ENCODE measurements at places on chromosomes 7 and 10.

DNA sequence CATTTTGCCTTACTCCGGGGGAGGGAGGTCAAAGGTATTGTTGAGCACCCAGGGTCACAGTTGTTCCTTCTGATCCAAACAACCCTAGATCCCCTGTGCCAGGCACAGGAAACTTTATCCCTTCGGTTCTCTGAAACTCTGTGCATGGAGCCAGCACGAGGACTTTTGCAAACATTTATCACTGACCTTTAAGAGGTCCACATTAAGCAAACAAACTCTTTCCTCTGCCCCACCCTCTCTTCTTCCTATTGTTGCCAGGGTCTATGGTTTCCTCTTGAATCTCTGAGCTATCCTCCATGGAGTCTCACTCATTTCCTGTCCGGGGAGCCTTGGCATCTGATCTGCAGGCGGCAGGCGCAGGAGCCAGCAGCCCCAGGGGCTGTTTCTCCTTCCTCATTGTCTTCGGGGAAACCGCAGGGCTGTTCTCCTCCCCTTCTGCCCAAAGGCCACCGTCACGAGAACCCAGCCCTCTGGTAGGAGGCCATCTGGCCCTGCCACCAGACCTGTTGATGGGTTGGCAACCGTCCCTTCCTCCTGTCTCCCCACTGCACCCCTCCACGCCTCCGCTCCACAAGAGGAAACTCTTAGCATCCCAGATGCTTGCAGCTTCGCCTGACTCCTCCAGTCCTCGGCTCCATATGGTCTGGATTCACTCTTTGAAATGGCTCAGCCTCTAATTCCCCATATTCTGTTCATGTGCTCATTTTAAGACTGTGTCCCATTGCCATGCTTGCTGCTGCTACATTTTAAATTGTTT lies 327.3 kb upstream of the NRP1 start:
- no peak for DNase-seq

GRCh38 chr7:157893535-157894044 lies 556.8 kb downstream of the DNAJB6 start:
- DNase-seq = no peak

DNA sequence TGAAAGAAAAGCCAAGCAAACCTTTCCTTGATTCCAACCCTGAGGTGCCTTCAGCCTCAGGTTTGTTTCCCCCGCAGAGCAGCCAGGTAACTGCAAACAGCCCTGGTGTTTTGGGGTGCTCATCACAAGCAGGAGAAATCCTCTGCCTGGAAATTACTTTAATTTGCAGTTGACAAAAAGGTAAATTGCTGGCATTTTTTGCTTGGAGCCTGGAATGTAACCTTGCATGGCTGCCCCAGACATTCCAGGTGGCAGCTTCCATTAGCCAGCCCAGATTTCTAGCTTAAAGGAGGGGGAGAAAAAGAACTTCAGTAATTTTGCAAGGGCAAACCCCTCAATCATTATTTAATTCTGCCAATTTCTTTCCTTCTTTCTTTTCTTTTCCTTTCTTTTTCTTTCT lies 194.4 kb downstream of the MYOF start:
- DNase-seq = no peak

- no peak for DNase-seq
Measured at GRCh38 chr10:131174651-131175540, 136.6 kb downstream of the TCERG1L start.

DNA sequence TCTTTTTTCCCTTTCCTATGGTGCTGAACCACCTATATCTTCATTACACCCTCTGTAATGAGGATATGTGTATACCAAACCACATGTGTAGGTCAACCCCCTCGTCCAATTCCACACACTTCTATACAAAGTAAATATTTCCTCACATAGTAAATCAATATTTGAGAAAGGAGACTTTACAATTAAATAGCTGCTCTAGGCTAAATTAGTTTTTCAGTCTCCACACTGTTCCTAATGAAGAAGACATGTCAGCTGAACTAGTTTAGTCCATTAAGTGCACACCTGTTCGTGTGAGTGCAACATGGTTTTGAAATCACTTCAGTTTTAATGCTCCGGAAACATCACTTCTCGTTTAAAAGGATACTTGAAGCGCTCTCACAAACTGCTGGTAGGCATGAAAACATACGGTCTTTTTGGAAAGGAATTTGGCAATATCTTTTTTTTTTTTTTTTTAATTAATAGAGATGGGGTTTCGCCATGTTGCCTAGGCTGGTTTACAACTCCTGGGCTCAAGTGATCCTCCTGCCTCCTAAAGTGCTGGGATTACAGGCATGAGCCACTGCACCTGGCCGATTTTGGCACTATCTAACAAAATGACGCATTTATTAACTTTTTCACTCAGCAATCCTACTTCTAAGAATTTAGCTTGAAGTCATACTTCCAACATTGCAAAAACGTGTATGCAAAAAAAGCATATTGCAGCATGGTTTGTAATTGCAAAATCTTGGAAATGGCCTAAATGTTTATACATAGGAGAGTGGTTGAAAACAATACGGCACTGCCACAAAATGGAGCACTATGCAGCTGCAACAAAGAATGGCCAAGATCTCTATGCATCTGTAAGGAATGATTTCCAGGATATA lies 2.1 kb upstream of the XRCC2 start:
- DNase-seq = no peak

GRCh38 chr7:32018845-32019578 lies 51.2 kb downstream of the PDE1C start:
- DNase-seq = no peak

- DNase-seq = no peak
Measured at GRCh38 chr7:111132833-111133232, 41.9 kb downstream of the LRRN3 start.

- no peak for DNase-seq
Measured at GRCh38 chr10:95730233-95730632, 25.7 kb upstream of the ENTPD1 start.

- DNase-seq = no peak
Measured at GRCh38 chr7:53900856-53901528, 641.2 kb upstream of the VSTM2A start.

- DNase-seq = no peak
Measured at GRCh38 chr10:114266521-114266920, 27.5 kb downstream of the VWA2 start.

DNA sequence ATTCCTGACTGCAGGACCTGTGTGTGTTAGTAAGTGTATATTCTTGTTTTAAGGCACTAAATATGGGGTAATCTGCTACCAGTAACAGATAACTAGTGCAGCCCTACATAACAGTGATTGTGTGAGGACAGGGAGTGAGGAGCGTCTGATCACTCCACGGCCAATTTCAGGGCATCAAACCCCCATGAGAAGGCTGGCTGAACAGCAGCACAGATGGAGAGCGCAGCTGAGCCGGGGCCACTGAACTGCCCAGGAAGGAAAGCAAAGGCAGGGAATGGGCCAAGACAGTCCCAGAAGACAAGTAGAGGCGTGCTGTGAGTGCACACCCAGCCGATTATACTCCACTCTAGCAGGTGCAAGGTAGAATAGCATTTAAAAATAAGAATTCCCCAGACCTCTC lies 157.1 kb upstream of the CHST15 start:
- DNase-seq = no peak

GRCh38 chr10:102998399-102998907 lies 80.4 kb downstream of the CNNM2 start:
- DNase-seq = no peak

DNA sequence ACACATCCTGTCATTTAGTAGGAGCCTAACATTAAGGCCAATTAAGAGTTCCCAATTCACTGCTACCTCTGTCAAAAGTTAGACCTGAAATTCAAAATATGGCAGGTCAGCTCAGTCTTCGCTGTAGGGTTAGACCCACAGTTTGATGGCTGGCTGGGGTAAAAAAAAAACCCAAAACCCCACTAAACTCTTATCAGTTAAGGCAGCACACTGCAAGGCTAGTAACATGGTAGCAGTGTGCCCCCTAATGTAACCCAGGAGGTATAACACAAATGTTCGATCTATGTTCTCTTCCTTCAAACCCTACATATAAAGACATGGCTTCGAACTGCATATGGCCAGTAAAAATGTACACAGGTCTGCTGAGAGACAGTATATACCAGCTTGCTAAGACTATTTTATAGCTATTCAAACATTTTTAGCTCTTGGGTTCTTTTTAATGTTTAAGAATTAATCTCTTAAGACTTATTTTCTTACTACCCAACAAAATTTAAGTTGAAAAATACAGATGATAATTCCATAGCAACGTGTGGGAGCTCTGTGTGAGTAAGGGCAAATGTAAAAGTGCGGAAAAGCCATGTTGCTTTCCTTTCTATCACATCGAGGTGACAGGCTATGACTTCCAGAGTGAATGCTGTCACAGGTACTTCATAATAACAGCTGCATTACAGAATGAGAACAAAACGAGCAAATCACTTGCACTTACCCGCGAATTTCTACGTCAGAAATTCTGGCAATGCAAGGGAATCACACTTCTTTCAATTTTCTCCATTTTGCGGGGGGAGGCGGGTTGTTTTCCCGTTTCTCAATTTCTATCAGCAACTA lies 168.4 kb upstream of the IMMP2L start:
- no peak for DNase-seq

GRCh38 chr10:129498680-129499079 lies 31.6 kb downstream of the MGMT start:
- no peak for DNase-seq

- no peak for DNase-seq
Measured at GRCh38 chr10:1685699-1686490, 51.4 kb downstream of the ADARB2 start.

- no peak for DNase-seq
Measured at GRCh38 chr10:117221156-117221711, 19.7 kb upstream of the SLC18A2 start.

- DNase-seq = no peak
Measured at GRCh38 chr10:130049987-130050386, 60.6 kb downstream of the C10orf143 start.

GRCh38 chr10:111086574-111086973 lies 9.7 kb downstream of the ADRA2A start:
- DNase-seq = no peak

- no peak for DNase-seq
Measured at GRCh38 chr10:121088524-121088923, 237.4 kb downstream of the WDR11 start.

GRCh38 chr7:47260270-47260669 lies 321.6 kb downstream of the TNS3 start:
- no peak for DNase-seq

DNA sequence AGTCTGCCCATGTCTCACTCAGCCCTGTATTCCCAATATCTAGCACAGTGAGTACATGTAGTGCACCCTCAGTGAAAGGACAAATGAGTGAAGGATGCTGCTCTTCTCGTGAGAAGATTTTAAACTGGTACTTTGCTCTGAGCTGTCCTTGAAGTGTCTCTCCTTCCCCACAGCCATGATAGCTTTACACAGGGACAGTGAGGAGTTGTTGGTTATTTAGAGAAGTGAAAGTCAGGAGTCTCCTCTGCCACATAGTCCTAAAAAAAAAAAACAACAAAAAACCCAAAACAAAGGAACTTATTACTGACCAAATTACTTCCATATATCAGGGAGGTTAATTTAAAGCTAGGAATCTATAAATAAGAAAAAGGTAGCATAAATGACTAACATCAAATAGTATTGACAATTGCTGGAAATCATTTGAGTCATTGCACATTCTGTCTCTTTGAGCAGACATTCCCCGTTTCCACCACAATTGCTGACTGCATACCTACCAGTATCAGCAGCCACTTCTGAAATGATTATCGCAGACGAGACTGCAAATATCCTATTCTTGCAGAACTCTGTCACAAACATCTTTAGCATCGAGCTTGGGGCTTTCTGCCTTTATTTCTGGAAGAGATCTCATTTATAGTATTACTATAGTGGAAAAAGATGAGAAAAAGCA lies 202.1 kb downstream of the PTEN start:
- no peak for DNase-seq

GRCh38 chr7:7858559-7858958 lies 110.0 kb upstream of the GLCCI1 start:
- no peak for DNase-seq

GRCh38 chr7:136709876-136710275 lies 158.6 kb upstream of the CHRM2 start:
- DNase-seq = no peak

DNA sequence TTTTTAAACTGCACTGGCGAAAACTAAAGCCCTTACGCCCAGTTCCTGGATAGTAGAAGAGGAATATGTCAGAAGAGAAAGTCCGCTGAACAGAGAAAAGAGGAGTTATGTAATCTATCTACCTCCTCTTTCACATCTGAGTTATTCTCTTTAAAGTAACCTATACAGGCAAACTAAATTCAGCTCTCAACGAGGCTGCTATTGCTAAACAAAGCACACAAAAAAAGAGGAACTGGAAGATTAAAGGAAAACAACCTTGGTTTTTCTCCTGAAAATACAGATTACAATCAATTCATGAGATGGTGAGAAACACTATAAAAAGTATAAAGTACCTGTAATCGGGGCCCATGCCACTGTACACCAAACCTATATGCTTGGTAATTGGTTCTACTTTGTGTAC lies 5.8 kb downstream of the PSMA2 start:
- no peak for DNase-seq

DNA sequence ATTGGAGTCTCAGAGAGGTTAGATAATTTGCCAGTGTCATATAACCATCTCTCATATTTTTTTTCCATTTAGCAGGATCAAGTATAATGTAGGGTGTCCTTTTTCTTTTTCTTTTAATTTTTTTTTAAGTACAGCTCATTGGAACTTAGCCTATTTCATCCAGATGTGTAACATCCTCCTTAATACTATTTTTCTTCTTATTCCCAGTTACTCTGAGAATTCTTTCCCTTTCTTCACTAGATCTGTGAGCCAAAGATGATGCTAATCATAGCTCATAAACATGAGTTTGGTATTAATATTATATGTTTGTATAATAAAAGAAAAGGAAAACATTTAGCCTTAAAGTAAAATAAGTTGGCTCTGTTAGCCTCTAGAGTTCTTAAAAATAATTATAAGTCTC lies 32.8 kb downstream of the PPP1R9A start:
- no peak for DNase-seq

- DNase-seq = no peak
Measured at GRCh38 chr7:127478024-127478355, 85.5 kb upstream of the ZNF800 start.

DNA sequence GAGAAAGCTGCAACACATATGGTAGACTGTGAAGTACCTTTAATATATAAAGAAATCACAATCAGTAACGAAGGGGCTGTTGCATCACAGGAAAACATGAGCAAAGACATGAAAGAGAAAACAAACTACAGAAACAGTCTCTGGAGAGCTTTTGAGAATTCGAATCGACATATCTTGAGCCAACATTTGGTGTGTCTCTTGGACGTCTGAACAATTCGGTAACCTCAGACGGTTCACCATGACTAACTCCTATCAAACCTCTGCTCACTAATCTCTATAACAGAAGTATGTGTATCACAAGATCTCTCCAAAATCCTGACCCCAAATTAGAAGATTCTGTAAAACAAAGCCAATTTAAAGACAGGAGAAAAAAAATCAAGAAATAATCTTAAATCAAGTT lies 262.0 kb upstream of the YAE1 start:
- DNase-seq = no peak
